Hepatocyte (in vitro differentiated cells): ENCODE measurements at places on chromosomes 5 and 9. TPM values are rescaled to one million over a fixed set of nuclear protein-coding genes. Genes with fewer than 3 reads are reported as not detected.

PFN3 gene
- total RNA-seq: not detected in 2 replicates

ARSI gene
- 18.4 and 27.9 TPM in 2 replicates for total RNA-seq

ANKRD55 gene
- total RNA-seq: 0.20 and 0.28 TPM in 2 replicates

FST gene
- 15.3 and 18.4 TPM in 2 replicates for total RNA-seq

IL13 gene
- not detected in 2 replicates for total RNA-seq

ORM2 gene
- 45.7 and 52.0 TPM in 2 replicates for total RNA-seq

C9orf153 gene
- not detected in 2 replicates for total RNA-seq

PRDM9 gene
- 0.56 TPM in 1 of 2 replicates, not detected in the other for total RNA-seq

PLPPR1 gene
- 2.1 and 2.6 TPM in 2 replicates for total RNA-seq

PTPRD gene
- total RNA-seq: 65.2 and 77.6 TPM in 2 replicates

OR13C3 gene
- not detected in 2 replicates for total RNA-seq

CBY3 gene
- not detected in 2 replicates for total RNA-seq

GFRA3 gene
- 1.6 and 2.2 TPM in 2 replicates for total RNA-seq

C1QTNF2 gene
- total RNA-seq: 1.1 and 3.0 TPM in 2 replicates

SLC35D2 gene
- total RNA-seq: 77.7 and 89.7 TPM in 2 replicates

FIBCD1 gene
- 0.33 TPM in 1 of 2 replicates, not detected in the other for total RNA-seq

POLR1E gene
- 13.3 and 13.6 TPM in 2 replicates for total RNA-seq

MEIKIN gene
- total RNA-seq: not detected in 2 replicates

SHISAL2B gene
- total RNA-seq: not detected in 2 replicates

GPR151 gene
- 0.03 TPM in 1 of 2 replicates, not detected in the other for total RNA-seq

IRX1 gene
- total RNA-seq: 3.8 and 4.3 TPM in 2 replicates

SYNPO gene
- 6.9 and 8.4 TPM in 2 replicates for total RNA-seq

C7 gene
- 10.3 and 43.5 TPM in 2 replicates for total RNA-seq

CCL28 gene
- 0.52 and 0.80 TPM in 2 replicates for total RNA-seq

LHX6 gene
- total RNA-seq: 0.10 and 0.16 TPM in 2 replicates

PCDHA3 gene
- 0.84 and 1.1 TPM in 2 replicates for total RNA-seq

C5orf52 gene
- total RNA-seq: not detected in 2 replicates

TRIM36 gene
- 3.1 and 5.2 TPM in 2 replicates for total RNA-seq

TPPP gene
- 1.6 and 2.0 TPM in 2 replicates for total RNA-seq

FNBP1 gene
- 16.4 and 19.5 TPM in 2 replicates for total RNA-seq

ZDHHC11B gene
- total RNA-seq: 0.16 and 0.83 TPM in 2 replicates

TBC1D13 gene
- 21.4 and 39.3 TPM in 2 replicates for total RNA-seq

EQTN gene
- total RNA-seq: 1.1 TPM in 1 of 2 replicates, not detected in the other

CATSPER3 gene
- total RNA-seq: not detected in 2 replicates

TLE1 gene
- total RNA-seq: 100 TPM in 2 replicates

ZNF366 gene
- 0.20 and 2.5 TPM in 2 replicates for total RNA-seq

DNAJC21 gene
- 37.3 and 39.5 TPM in 2 replicates for total RNA-seq

TTC23L gene
- total RNA-seq: 0.07 and 0.76 TPM in 2 replicates

PCDHGB4 gene
- total RNA-seq: 20.0 and 20.9 TPM in 2 replicates

RGS7BP gene
- 0.77 and 1.4 TPM in 2 replicates for total RNA-seq

CDO1 gene
- 29.5 and 29.8 TPM in 2 replicates for total RNA-seq

ZNF883 gene
- total RNA-seq: 2.8 and 5.7 TPM in 2 replicates

SPATA6L gene
- 1.0 and 2.5 TPM in 2 replicates for total RNA-seq

CDH18 gene
- total RNA-seq: 1.5 and 2.7 TPM in 2 replicates

SLC4A9 gene
- 0.07 TPM in 1 of 2 replicates, not detected in the other for total RNA-seq

PALM2AKAP2 gene
- 7.0 and 7.8 TPM in 2 replicates for total RNA-seq

MSX2 gene
- 20.7 and 28.8 TPM in 2 replicates for total RNA-seq

PCDHGA2 gene
- 0.08 TPM in 1 of 2 replicates, not detected in the other for total RNA-seq
